ENCODE measurements at places on chromosomes 16 and 17. TPM values are rescaled to one million over a fixed set of nuclear protein-coding genes. Genes with fewer than 3 reads are reported as not detected.
A peak's percentile ranks its signal among the peaks of the same experiment; 100 is the strongest.

The PLA2G10 gene
- not detected for total RNA-seq

DNA sequence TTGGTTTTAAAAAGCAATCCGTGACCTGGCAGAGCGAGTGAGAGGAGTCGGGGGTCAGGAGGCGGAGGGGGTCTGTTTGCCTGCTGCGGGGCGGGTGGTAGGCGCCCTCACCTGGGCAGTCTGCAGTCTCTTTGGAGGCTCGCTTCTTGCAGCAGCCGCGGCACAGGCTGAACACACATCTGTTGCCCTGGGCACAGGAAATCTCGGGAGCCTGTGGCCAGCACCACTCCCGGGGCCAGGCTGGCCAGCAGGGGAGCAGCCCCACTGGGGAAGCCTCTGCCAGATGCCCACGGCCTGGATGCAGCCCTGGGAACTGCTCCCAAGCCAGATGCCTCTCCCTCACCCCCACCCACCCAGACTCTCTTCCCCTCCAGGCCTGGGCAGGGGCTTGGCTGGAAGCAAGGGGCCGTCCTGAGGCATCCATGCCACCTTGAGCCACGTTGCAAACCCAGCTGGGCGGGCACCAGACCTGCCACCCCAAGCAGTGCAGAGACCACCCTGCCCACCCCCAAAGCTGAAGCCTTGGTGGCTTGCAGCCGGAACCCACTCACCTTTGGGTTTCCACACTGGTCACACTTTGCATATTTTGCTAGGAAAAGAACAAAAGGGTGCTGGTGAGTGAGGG lies 6.6 kb downstream of the GPS1 start:
- no peak for DNase-seq
- H3K27me3 ChIP-seq: no peaks in the 10 kb centered on the region
- no peaks in the 10 kb centered on the region for H3K4me1 ChIP-seq
- H3K4me3 ChIP-seq: no peak overlapping the region

GRCh38 chr17:81342269-81343070 lies 47.4 kb upstream of the SLC38A10 start:
- peaks cover 40% of the 10 kb centered on the region for H3K27me3 ChIP-seq
- H3K36me3 ChIP-seq: peaks cover 10% of the 10 kb centered on the region
- peaks cover 11% of the 10 kb centered on the region for H3K4me1 ChIP-seq
- H3K27ac ChIP-seq: peak overlapping the region; percentile 99
- peak overlapping the region; percentile 97 for H3K4me3 ChIP-seq

- no peak for DNase-seq
- H3K27ac ChIP-seq: no peak overlapping the region
- peaks cover 6% of the 10 kb centered on the region for H3K4me1 ChIP-seq
- peaks cover 9% of the 10 kb centered on the region for H3K36me3 ChIP-seq
Observed at GRCh38 chr17:15973834-15974233, 25.7 kb downstream of the ZSWIM7 start.

DNA sequence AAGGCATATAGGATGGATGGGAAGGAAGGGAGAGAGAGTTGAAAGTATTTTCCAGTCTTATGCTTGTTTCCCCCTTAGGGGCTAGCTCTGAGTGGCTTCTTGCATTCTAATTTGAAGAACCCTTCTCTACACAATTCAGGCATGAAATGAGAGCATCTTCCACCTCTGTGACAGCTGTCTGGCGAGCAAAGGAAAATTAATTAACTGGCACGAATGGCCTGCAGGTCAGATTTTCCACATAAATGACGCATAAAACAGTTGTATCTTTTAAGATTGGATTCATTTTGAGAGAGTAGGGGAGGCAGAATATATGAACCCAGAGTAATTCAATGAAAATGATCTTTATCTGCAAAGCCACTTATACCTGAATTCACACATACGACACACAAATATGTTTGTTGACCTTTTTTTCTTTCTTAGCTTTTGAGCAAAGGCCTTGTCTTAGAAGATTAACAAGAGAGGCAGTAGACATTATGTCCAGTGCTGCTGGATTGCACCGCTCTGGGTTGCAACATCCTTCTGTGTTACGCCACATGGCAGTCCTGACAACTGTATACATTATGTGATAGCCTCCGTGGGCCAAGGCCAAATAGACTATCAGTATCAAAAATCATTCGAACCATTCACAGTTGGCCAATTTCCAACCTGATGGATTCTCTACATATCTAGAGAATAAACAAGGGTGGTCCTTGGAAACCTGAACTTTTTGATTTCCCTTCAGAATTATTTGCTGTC lies 173.0 kb upstream of the GOT2 start:
- peaks cover 6% of the 10 kb centered on the region for H3K4me1 ChIP-seq
- no peaks in the 10 kb centered on the region for H3K36me3 ChIP-seq
- H3K27me3 ChIP-seq: no peaks in the 10 kb centered on the region
- no peak overlapping the region for H3K4me3 ChIP-seq

DNA sequence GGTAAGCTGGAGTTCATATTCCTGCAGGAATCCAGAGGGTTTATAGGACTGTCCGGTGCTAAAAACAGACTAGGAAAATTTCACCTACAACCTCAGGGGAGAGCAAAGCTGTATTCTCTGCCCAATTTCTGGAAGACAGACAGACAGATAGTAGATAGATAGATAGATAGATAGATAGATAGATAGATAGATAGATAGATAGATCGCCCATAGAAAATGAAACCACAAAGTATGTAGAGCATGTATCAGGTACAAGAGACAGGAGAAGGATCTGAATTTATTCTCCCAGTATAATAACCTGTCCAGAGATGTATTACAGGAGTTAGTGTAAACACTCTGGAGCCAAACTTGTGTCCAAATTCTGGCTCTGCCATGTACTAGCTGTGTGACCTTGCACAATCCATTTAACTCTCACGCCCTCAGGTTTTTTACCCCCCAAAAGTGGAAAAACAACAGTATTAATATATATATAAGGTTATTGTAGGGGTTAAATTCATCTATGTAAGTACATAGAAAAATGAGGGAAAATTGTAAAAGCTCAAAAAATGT lies 2.1 kb upstream of the ABCA6 start:
- no peaks in the 10 kb centered on the region for H3K4me1 ChIP-seq
- no peak overlapping the region for H3K4me3 ChIP-seq
- DNase-seq: no peak

GRCh38 chr16:12062343-12063003 lies 85.9 kb downstream of the SNX29 start:
- H3K27me3 ChIP-seq: no peaks in the 10 kb centered on the region
- peaks cover 12% of the 10 kb centered on the region for H3K4me1 ChIP-seq
- no peak overlapping the region for H3K27ac ChIP-seq
- DNase-seq: no peak
- no peaks in the 10 kb centered on the region for H3K36me3 ChIP-seq

- H3K36me3 ChIP-seq: no peaks in the 10 kb centered on the region
- peaks cover 8% of the 10 kb centered on the region for H3K4me1 ChIP-seq
- no peak overlapping the region for H3K4me3 ChIP-seq
- H3K27me3 ChIP-seq: peaks cover 4% of the 10 kb centered on the region
- H3K27ac ChIP-seq: no peak overlapping the region
- no peak for DNase-seq
Observed at GRCh38 chr17:80874866-80875445, 116.7 kb upstream of the CHMP6 start.

- no peak for DNase-seq
- H3K4me1 ChIP-seq: peaks cover 15% of the 10 kb centered on the region
- H3K27ac ChIP-seq: no peak overlapping the region
- no peak overlapping the region for H3K4me3 ChIP-seq
- no peaks in the 10 kb centered on the region for H3K36me3 ChIP-seq
Observed at GRCh38 chr16:19844945-19845641, 39.6 kb downstream of the GPRC5B start.

The MT4 gene
- total RNA-seq: not detected

DNA sequence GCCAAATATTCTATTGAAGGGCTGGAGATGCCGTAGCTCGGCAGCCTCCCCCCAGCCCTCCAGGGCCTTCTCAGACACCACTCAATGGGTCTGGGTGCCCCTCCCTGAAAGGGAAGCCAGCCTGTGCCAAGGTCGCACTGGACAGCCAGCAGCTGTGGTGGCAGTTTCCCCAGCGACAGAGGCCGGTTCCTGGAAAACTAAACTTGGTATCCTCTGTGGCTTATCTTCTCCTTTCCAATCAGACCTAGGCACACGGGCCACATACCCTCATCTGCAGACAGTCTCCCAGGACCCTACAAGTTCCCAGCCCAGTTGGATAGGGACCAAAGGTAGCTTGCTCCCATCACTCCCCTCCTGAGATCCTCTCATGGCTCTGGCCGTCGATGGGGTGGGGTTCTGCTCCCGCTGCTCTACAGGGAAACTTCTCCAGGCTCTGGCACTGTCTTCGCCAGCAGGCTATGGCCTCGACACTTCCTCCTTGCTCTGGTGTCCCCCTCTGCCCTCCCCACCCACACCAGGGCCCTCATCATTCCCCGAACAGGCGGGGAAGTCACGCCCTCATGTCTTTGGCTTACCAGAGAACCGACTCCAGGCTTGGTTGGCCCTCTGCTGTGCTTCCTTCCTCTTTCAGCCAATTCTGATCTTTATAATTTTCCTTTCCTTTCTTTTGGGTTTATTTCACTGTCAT lies 18.3 kb upstream of the IL21R start:
- no peak for DNase-seq
- H3K4me1 ChIP-seq: no peaks in the 10 kb centered on the region
- peaks cover 12% of the 10 kb centered on the region for H3K36me3 ChIP-seq
- H3K27ac ChIP-seq: no peak overlapping the region
- no peaks in the 10 kb centered on the region for H3K27me3 ChIP-seq
- peak overlapping the region; percentile 20 for H3K4me3 ChIP-seq

The SEPTIN12 gene
- 0.96 TPM for total RNA-seq

The NPIPA8 gene
- not detected for total RNA-seq

The SMPD3 gene
- 85.4 TPM for total RNA-seq

DNA sequence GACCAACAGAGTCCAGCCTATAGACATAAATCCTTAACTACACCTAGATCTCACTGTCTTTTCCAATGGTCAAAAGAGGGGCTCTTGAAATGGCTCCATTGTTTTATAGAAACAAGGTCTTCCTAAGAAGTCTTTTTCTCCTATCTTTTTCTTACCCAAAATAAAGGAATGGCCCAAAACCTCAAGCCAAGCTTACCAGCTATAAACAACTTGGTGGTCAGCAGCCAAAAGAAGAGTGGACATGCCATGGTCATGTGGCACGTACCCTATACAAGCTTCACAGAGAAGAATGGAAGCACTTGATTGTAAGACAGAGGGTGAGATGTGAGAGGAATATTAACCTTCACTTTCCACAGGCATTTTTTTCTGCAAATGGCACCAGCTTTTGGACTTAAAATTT lies 82.1 kb upstream of the GNAO1 start:
- no peaks in the 10 kb centered on the region for H3K36me3 ChIP-seq
- peaks cover 40% of the 10 kb centered on the region for H3K4me1 ChIP-seq
- peaks cover 7% of the 10 kb centered on the region for H3K27me3 ChIP-seq
- no peak overlapping the region for H3K4me3 ChIP-seq
- H3K27ac ChIP-seq: no peak overlapping the region

GRCh38 chr16:87953308-87954215 lies 2.3 kb downstream of the BANP start:
- H3K36me3 ChIP-seq: no peaks in the 10 kb centered on the region
- DNase-seq: no peak
- peaks cover 25% of the 10 kb centered on the region for H3K4me1 ChIP-seq

GRCh38 chr16:84836967-84837366 lies 17.2 kb downstream of the CRISPLD2 start:
- peaks cover 28% of the 10 kb centered on the region for H3K4me1 ChIP-seq
- no peak overlapping the region for H3K27ac ChIP-seq
- no peak for DNase-seq
- no peak overlapping the region for H3K4me3 ChIP-seq
- peaks cover 4% of the 10 kb centered on the region for H3K27me3 ChIP-seq

GRCh38 chr17:75205793-75206163 lies 299 bp downstream of the NUP85 start:
- no peaks in the 10 kb centered on the region for H3K36me3 ChIP-seq
- peaks cover 2% of the 10 kb centered on the region for H3K4me1 ChIP-seq
- peak overlapping the region; percentile 94 for H3K4me3 ChIP-seq
- peaks cover 2% of the 10 kb centered on the region for H3K27me3 ChIP-seq

The PTGES3L gene
- 4.1 TPM for total RNA-seq

DNA sequence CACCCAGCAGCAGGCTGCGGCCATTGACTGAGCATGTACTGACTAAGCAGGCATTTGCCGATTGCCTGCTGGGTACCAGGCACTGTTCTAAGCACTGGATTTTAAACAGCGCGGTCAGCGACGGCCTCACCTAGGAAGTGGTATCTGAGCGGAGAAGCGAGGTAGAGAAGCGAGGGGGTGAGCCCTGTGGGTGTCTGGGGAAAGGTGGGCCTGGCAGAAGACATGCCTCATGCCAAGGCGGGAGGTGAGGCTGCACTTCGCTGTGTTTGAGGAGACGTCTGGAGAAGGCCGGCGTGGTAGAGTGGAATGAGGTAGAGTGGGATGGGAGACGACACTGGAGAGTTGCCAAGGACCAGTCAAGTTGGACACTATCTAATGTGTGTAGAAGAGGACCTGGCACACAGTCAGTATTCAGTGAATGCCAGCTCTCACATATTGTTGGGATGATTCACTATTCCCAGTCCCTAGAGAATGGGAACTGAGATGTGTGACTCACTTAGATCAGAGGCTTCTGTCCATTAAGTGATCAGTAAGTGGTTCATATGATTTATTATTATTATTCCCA lies 14.4 kb downstream of the SYCE1L start:
- no peak for DNase-seq
- H3K36me3 ChIP-seq: no peaks in the 10 kb centered on the region
- peaks cover 9% of the 10 kb centered on the region for H3K4me1 ChIP-seq
- H3K27me3 ChIP-seq: peaks cover 17% of the 10 kb centered on the region
- peak overlapping the region; percentile 79 for H3K27ac ChIP-seq

DNA sequence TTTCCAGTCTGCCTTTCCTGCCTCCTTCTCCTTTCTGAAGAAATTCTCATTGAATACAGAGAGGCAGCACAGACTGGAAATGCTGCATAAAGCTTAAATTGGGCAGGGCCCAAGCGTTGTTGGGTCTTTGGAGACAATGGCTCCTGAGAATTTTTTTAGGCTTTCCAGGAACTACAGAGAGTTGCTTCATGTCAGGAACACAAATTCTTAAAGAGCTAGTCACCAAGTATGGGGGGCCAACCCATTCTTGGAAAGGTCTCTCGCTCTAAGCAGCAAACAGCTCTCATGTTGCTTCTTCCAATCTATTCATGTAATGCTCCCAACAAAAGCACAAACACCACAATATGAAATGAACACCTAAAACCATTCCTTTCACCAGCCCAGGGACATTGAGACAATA lies 6.9 kb downstream of the HNF1B start:
- H3K4me1 ChIP-seq: no peaks in the 10 kb centered on the region
- no peak overlapping the region for H3K4me3 ChIP-seq
- H3K27me3 ChIP-seq: peaks cover 25% of the 10 kb centered on the region
- H3K27ac ChIP-seq: no peak overlapping the region
- DNase-seq: no peak

The HYDIN gene
- 7.0 TPM for total RNA-seq

Data from glutamatergic neuron (in vitro differentiated cells).